ENCODE measurements at places on chromosomes 1 and 21.
A peak's percentile ranks its signal among the peaks of the same experiment; 100 is the strongest.

GRCh38 chr1:23673086-23673813 lies 18.4 kb upstream of the RPL11 start:
- peak; percentile 82 for DNase-seq

DNA sequence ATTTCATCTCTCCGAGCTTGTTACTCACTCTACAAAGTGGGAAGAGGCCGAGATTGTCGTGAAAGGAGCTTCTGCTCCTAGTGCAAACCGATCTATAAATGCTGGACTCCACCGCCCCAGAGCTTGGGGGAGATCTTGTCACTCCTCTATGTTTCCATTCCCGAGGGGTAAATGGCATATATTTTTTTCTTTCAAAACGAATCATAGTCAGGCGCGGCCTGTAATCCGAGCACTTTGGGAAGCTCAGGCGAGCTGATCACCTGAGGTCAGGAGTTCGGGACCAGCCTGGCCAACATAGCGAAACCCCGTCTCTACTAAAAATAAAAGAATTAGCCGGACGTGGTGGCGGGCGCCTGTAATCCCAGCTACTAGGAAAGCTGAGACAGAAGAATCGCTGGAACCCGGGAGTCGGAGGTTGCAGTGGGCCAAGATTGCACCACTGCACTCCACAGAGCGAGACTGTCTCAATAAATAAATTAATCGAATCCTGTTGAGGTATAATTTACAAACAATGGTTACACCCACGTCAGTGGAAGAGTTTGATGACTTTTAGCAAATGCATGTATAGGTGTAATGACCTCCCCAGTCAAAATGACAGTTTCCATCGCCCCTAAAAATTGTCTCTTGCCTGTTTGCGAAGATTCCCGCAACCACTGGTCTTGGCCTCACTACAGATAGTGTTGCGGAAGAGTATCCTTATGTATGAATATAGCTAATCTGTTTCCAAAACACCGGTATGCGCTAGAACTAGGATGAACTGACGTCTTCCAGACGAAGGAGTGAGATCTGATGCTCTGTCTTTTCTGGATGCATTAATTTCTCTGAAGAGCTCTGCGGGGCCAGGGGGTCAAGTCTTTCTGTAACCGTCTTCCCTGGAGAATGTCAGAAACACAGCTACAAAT lies 840 bp upstream of the HEATR1 start:
- no peak for DNase-seq

DNA sequence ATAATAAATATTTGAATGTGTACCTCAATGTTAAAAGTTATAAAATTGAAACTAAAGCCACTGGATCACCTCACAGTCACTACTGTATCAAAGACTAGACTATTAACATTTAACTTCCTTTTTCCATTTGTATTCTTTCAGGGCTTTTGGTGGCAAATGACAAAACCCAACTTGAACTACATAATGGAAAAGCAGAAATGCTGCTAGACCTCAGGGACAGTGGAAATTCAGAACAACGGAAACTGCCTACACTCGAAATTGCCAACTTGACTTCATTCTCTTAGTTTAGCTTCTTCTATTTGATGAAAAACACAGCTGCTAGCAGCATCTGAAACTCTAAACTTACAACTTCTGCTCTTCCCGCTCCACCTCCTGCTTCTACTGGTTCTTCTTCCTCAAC lies 34.9 kb upstream of the NTNG1 start:
- no peak for DNase-seq

DNA sequence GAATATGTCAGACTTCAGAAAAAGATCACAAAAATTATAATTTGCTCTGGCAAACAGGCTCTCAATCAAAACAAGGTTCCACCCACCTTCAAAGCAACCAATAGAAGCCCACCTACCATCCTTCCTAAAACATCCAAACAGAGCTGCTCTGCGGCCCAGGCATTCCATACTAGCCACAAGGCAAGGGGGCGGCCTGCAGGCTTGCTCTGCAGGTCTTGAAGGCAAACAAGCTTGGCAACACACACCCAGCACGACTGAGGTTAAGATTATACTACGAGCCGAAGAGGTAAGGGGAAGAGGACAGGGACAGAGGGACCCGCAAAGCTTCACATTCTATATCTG lies 207.3 kb downstream of the SLC45A1 start:
- DNase-seq, result peak; percentile 64

DNA sequence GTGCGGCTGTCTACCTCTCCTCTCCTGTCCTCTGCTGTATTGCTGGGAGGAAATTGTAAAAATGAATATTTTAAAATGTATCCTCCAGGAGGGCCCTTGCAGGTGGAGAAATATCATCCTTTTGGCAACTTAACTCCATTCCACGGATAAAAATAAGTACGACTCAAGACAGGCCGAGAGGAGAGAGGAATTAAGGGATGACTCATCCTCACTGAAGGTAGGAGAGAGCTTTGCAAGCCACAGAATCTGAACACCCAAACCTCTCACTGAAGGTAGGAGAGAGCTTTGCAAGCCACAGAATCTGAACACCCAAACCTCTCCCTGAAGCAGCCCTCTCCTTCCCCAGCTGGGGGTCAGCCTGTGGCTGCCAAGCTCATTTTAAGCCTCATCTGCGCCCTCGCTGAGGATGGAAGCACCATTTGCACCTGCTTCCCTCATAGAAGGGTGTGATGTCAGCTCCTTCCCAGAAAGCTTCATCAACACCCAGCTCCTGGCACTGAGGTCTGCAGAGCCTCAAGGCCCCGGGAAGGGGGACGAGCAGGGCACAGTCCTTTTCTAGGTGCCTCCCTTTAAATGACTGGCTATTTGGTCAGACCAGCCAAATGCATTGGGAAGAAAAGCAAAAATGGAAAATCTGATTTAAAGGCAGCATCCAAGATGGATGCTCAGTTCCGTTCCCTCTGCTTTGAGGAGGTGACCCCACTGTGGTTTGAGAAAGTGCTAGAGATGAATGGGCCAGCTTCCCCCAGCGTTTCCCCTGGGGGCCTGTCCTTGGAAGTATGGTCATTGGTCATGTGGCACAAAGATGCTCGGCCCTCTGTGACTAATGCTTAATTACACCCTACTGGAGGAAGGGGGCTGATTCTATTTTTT lies 12.9 kb upstream of the SELENON start:
- no peak for DNase-seq

DNA sequence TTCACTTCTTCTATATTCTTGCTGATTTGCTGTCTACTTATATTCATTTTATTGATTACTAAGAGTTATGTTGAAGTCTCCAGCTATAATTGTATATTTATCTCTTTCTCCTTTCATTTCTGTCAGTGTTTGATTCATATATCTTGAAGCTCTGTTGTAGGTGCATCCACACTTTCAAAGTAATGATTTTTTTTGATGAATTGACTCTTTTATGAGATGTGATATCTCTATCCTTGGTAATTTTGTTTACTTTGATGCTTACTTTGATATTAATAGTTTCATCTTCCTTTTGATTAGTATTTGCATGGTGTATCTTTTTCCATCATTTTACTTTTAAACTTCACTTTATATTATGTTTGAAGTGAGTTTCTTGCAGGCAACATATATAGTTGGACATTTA lies 110.8 kb downstream of the XPR1 start:
- DNase-seq, result no peak

GRCh38 chr1:6870571-6870970 lies 85.3 kb downstream of the CAMTA1 start:
- no peak for DNase-seq

DNA sequence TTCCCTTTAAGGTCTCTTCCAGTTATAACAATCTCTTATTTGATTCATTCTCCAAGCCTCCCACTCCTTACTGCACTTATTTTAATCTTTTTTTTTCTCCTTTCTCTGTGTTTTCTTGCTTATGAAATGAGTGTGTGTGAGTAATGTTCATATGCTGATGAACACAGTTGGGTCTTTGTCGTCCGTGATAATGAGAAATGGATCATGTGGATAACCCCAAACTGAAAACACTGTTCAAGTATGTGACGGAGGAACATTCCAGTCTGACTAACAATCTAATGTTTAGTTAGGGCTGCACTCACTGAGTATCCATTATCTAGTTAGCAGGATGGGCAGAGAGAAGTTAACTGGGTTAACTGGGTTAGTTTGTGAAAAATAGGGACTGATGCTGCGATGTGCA lies 253.1 kb upstream of the DUSP10 start:
- DNase-seq, result no peak

- no peak for DNase-seq
Observed at GRCh38 chr21:34054259-34054658, 19.1 kb upstream of the MRPS6 start.
